ENCODE measurements at places on chromosomes 16 and 17.

DNA sequence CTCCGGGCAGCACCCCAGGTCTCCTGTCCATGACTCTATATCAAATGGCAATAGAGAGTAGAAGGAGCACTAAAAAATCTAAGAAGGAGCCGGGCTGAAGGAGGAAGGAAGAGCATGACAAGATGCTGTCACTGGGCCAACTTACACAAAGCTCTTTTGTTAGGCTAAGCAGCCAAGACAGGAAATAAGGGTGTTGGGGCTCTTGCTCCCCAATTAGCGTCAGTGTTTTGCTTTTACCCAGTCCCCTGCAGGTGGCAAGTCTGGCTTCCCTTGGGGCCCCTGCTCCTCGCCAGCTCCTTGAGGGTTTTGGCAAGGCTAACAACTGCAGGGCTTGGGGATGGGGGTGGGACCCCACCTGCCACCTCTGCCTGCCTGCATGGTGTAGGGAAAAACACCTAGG lies 120.5 kb downstream of the CCT6B start:
- DNase-seq = no peak

DNA sequence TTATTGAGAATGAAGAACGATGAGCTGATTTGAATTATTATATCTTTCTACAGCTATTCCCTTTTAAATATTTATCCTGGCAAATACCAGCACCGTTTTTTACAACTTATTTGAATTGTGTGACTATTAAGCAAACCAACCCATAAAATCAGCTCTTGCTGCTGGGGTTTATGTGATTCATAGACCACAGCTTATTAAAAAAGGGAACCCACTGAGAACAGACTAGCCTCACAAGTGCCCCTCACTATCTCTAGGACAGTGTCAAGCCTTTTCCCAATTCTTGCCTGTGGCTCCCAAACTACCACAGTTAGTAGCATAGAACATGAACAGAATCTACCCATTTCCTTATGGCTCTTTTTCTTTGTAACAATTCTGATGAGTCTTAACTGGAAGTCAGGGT lies 6.1 kb upstream of the LIG3 start:
- DNase-seq = no peak

- DNase-seq = no peak
Observed at GRCh38 chr17:1034652-1035210, 37.8 kb downstream of the TIMM22 start.

GRCh38 chr17:42002792-42003301 lies 14.4 kb downstream of the DNAJC7 start:
- DNase-seq = no peak

DNA sequence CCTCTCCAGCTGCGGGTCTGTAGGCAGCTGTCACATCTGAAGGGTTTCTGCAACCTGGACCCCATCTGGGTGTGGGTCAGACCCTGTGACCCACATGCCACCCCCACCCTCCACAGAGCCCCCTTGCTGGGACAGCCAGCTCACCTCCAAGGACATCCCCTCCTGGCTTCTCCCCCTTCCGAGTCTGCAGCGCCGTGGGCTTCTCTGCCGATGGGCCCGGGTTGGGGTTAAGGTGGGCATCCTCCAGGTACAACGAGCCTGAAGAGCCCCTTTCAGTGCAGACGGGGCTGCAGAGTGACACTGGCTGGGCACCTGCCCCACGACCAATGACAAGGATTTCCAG lies 28.9 kb downstream of the OR1D5 start:
- no peak for DNase-seq

GRCh38 chr16:84358601-84359295 lies 9.6 kb upstream of the ATP2C2 start:
- DNase-seq = no peak

GRCh38 chr17:36742267-36743000 lies 141.1 kb downstream of the MRM1 start:
- no peak for DNase-seq

- DNase-seq = no peak
Observed at GRCh38 chr17:31294820-31295488, 2.1 kb downstream of the OMG start.

DNA sequence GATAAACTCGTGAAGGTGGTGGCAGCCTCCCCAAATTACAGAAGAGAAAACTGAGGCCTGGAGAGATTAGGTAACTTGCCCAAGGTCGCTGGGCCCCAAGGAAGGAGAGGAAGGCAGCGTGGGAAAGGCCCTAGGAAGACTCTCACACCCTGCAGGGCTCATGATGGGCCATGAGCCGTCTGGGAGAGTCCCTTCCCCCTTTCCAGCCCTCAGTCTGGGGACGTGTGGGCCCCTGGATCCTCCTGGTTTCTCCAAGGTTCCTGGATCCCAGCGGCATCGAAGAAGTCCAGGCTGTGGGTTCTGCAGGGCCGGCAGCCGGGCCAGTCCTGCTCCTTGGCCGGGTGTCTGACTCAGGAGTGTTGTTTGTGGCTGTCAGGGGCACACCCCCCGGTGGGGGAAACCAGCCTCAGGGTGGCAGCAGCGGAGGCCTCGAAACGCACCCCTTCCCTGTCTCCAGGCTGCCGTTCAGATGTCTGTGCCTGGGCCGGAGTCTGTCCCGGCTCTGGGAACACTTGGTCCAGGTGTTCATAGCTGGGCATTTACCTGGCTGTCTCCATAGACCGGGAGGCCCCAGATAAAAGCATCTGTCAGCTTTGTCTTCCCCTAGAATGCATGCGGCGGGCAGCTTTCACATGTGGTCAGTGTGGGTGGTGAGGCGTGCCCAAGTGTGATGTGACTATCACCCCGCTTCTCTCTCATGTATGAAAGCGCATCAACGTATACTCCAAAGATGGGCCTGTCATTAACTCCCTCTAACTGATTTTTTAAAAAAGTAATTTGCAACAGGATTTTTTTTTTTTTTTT lies 3.7 kb upstream of the RAP1GAP2 start:
- DNase-seq = peak; percentile 71

DNA sequence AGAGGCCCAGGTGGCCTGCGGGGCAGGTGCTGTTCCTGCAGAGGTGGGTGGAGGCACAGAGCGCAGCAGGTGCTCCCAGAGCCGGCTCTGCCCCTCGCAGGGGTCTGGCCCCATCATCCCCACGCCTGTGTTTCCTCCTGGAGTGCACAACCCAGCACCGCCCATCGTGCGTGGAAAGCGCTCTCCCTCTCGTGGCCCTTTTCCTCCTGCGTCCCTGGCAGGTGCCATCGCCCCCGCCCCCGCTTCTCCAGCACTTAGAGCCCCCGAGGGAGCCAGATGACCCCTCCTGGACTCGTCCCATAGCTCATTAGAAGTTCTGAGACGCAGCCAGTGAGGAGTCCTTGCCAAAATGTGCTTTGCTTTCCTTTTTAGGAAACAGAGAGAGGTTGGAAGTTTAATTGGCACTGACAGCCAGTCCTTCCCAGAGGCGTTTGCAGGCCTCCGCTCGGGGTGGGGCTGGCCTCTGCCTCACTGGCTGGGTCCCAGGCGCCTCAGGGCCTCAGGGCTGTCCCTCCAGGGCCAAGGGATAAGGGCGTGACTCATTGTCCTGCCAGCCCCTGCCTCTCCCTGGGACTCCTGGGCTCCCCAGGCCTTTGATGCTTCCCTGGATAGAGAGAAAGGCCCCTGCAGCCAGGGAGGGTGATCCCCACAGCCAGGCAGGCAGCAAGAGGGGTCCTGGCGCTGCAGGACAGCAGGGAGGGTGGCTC lies 32.2 kb upstream of the CHMP6 start:
- no peak for DNase-seq

DNA sequence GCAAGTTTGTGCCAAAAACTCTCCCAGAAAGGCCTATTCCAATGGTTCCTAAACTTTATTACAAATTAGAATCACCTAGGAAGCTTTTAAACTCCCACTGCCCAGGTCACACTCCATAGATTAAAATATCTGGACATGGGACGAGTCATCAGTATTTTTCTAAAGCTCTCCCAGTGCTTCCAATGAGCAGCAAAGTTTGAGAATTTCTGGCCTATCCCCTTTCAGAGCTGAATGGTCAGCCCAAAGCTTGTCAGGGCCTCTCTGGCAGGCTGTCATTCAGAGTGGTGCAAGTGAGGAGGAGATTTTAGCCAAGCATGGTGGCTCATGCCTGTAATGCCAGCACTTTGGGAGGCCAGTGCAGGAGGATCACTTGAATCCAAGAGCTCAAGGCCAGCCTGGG lies 2.4 kb downstream of the BCL6B start:
- DNase-seq = no peak

GRCh38 chr16:50941681-50942080 lies 199.8 kb downstream of the CYLD start:
- DNase-seq = no peak

GRCh38 chr16:70662991-70663523 lies 16.7 kb downstream of the IL34 start:
- DNase-seq = no peak

GRCh38 chr16:28210979-28211588 lies 681 bp downstream of the XPO6 start:
- peak; percentile 43 for DNase-seq

- DNase-seq = no peak
Observed at GRCh38 chr17:79651266-79651665, 40.4 kb upstream of the RBFOX3 start.

GRCh38 chr16:60405286-60405685 lies 1631.0 kb downstream of the CDH8 start:
- DNase-seq = no peak

DNA sequence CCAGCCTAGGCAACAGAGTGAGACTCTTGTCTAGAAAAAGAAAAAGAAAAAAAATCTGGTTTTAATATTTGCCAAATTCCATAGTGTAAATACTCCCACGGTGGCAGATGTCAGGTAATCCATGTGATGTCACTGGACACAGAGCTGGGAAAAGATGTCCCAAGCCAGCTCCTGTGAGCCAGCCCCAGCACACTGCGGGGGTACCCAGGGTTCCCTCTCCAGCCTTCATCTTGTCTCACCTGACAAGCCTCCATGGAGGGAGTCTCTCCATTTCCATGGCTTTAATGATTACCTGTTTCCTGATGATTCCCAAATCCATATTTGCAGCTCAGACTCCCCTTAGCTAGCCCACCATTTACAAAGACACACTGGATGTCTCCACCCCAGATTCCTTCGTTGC lies 4.6 kb downstream of the CD300LB start:
- DNase-seq = no peak

- DNase-seq = no peak
Observed at GRCh38 chr17:50889528-50890118, 23.5 kb upstream of the TOB1 start.

- DNase-seq = no peak
Observed at GRCh38 chr16:85308611-85309540, 196.6 kb upstream of the CIBAR2 start.

GRCh38 chr17:54102246-54102645 lies 279.5 kb downstream of the KIF2B start:
- DNase-seq = no peak

DNA sequence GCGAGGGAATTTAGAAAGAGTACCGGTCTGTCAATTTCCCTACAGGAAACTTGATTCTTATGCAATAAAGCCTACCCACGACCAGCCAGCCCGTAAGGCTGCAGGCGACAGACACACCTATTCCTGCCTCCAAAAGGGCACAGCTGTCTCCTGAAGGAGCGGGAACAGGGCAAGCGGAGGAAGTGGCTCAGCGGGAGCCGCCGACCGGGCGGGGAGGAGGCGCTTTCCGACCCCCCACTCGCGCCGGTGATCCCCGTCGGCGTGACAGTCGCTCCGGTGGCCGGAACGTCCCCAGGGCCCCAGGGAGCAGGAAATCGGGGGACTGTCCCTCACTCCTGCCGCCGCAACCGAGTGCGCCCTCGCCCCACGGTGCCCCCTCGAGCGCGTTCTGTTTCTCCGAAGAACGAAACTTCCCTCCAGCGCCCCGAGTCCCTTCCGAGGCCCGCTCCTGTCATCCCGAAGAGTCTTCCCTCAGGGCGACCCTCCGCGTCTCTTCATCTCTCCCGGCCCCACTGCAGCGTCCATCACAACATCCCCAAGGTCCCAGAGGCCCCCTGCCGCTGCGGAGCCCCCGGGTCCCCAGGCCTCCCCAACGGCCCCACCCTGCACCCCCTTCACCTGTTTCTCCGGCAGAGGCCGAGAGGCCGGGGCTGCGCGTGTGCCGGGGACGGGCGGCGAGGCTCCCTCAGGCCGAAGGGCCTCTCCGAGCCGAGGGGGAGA lies 421 bp downstream of the STAT3 start:
- no peak for DNase-seq

DNA sequence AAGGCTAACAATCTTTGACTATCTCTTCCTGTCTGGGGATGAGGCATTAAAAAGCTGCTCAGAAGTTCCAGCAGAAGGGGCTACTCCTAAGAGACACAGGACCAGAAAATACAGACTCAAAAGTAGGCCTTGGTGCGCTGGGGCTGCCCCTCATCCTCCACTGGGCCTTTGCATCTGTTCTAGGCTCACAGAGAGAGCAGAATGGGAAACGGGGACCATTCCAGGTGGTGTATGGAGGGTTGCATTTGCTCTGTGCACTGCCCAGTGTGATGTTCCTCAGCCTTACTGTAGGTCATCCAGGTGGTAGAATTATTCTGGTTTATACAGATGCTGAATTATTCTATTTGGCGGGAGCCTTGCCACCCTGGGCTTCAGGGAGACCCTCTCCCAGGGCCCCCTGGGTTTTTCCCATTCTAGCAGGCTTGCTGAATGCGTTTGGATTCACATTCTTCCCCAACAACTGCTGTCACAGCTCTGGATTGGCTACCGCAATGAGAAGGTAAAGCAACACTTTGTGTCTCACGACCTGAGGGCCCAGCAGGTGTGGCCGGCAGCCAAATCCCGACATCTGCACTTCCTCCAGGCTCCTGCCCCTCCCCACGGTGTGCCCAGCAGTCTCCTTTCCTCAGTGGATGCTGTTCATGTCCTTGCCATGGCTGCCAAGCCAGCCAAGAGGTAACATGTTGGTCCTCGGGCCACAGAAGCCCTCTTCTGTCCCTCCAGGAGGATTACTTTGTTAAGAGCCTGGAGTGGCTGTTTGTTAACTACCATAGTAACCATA lies 25.0 kb upstream of the ZNHIT3 start:
- DNase-seq = no peak

DNA sequence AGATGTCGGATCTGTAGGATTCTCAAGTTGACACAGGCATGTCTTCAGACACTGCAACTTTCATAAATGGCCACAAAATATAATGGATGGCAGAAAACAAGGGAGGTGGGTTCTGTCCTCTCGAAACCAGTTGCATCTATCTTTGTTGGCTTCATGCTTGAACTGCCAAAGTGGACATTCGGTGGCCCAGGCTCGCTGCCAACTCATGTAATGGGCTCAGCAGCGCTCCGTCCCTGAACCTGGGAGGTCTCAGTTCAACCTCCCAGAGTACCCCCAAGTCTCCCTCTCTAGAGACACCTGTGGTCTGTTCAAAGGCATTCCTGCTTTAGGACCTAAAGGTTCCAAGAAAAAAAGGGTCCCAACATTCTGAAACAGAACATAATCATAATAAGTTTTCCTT lies 71.9 kb downstream of the NXN start:
- DNase-seq = no peak

GRCh38 chr16:24170407-24170806 lies 85.7 kb upstream of the CACNG3 start:
- DNase-seq = no peak

GRCh38 chr17:27553019-27553511 lies 77.9 kb upstream of the LGALS9 start:
- DNase-seq = no peak

DNA sequence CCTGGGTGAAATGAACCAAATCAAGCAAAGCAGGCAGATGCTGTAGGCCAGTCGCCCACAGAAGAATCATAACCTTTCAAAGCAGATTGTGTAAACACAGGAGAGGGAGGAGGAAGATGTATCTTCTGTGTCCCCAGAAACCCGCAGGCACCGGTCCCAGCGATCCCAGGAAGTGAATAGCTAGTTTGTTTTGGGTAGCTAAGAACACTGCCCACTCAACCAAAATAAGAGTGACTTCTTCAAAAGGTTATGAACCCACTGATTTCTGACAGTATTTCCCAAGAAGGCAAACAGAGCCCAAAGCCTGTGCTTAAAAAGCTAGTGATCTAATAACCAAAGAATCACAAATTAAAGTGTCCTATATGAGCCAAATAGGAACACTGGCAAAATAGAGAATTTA lies 67.8 kb downstream of the GRIN2A start:
- DNase-seq = no peak
